Type B pancreatic cell (in vitro differentiated cells): ENCODE measurements at places on chromosomes 5 and 9. TPM values are rescaled to one million over a fixed set of nuclear protein-coding genes. Genes with fewer than 3 reads are reported as not detected.

The SLC4A9 gene
- total RNA-seq: 0.17 TPM in 1 of 2 replicates, not detected in the other

The CDH9 gene
- 0.68 TPM in 1 of 2 replicates, not detected in the other for total RNA-seq

The IL5 gene
- not detected in 2 replicates for total RNA-seq

The SLC1A1 gene
- total RNA-seq: 6.0 and 16.2 TPM in 2 replicates

The PCDHA12 gene
- 10.2 and 27.3 TPM in 2 replicates for total RNA-seq

The POU5F2 gene
- 0.29 and 0.51 TPM in 2 replicates for total RNA-seq

The SPINK7 gene
- total RNA-seq: not detected in 2 replicates

The DMGDH gene
- 0.48 and 0.74 TPM in 2 replicates for total RNA-seq

DNA sequence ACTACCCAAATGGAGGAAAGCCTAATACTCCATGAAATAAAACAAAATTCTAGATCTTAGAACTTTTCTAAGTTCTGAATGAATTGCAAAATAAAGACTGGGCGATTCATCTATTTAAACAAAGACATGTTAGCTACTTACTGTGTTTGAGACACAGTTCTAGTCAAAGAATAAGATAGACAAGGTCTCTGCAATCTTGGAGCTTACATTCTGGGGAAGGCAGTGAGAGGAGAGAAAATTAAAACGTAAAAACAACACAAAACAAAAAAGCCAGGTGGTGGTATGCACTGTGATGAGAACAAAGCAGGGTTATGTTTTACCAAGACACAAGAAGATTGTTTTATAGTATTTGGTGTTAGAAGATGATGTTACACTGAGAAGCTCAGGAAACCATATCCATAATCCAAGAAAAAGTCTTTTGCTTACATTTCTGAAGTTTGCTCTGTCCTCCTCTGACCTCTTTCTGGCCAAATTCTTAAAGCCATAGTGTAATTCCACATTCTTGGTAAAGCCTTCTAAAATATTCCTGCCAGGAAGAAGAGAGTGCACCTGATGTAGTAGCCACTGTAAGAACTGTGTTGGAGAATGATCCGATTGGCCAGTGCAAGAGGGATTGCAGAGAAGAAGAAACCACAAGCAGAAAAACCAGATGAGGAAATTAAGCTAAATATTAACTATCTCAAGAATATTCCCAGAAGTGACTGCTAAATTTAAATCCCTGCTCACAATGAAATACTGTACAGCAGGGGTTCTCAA lies 218.4 kb downstream of the PCSK1 start:
- no peak overlapping the region for H3K4me3 ChIP-seq
- no peaks in the 10 kb centered on the region for H3K36me3 ChIP-seq
- H3K27me3 ChIP-seq: no peaks in the 10 kb centered on the region
- no peak for DNase-seq
- no peak overlapping the region for H3K27ac ChIP-seq

GRCh38 chr9:3446313-3446712 lies 79.5 kb downstream of the RFX3 start:
- H3K4me3 ChIP-seq: no peak overlapping the region
- H3K4me1 ChIP-seq: peaks cover 26% of the 10 kb centered on the region
- no peak for DNase-seq
- peaks cover 22% of the 10 kb centered on the region for H3K36me3 ChIP-seq
- no peak overlapping the region for H3K27ac ChIP-seq
- no peaks in the 10 kb centered on the region for H3K27me3 ChIP-seq

DNA sequence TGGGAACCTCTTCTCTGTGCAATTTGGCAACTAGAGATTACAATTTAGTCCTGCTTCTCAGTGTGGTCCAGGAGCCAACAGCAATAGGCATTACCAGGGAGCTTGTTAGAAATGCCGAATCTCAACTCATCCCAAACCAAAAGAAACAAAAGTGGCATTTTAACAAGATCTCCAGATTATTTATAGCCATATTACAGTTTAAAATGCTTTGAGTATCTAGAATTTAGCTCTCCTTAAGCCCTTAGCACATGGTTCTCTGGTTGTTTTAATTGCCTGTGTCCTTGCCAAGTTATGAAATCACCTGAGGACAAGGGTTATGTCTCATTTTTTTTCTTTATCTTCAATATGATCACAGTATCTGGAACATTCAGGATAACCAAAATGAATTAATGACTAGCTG lies 51.6 kb upstream of the TAS2R1 start:
- no peak for DNase-seq
- no peaks in the 10 kb centered on the region for H3K27me3 ChIP-seq
- no peak overlapping the region for H3K4me3 ChIP-seq
- no peak overlapping the region for H3K27ac ChIP-seq

- no peak overlapping the region for H3K4me3 ChIP-seq
- H3K4me1 ChIP-seq: peaks cover 31% of the 10 kb centered on the region
- DNase-seq: no peak
- H3K27ac ChIP-seq: no peak overlapping the region
- no peaks in the 10 kb centered on the region for H3K27me3 ChIP-seq
Observed at GRCh38 chr9:109424618-109425017, 73.5 kb downstream of the PTPN3 start.

DNA sequence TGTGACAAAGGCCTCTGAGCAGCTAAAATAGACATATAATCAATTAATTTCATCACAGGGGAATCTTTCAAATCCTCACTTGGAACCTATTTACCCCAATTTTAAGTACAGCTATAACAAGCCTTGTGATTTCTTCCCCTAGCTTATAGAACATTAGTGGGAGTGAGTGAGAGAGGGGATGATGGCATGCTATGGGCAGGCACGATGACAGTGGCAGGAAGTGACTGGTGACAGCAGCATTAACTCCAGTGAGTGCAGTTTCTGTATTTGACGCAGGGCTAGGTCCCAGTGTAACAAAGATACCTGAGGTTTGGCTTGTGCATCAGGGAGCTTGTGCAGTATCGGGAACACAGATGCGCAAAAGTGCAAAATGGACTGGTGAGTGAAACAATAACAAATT lies 54.1 kb downstream of the NPR3 start:
- H3K4me1 ChIP-seq: peaks cover 7% of the 10 kb centered on the region
- no peaks in the 10 kb centered on the region for H3K27me3 ChIP-seq
- no peak overlapping the region for H3K4me3 ChIP-seq
- no peak overlapping the region for H3K27ac ChIP-seq

DNA sequence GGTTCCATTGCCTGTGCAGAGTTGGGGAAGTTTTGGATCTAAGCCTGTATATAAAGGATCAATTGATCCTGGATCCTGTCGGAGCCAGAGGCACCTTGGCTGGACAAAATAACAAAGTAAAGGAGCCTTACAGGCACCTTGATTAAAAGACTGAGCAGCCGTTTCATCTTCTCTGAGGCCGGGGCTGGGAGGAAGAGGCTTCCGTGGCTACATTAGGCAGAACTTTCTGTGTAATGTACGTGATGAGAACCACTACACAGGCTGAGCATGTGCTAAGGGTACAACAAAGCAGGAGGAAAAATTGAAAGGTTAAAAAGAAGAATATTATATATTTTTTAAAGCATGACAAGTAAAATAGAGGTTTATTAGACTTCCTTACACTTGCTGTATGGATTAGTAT lies 37.0 kb downstream of the IL31RA start:
- no peak for DNase-seq
- H3K36me3 ChIP-seq: no peaks in the 10 kb centered on the region
- no peaks in the 10 kb centered on the region for H3K27me3 ChIP-seq
- no peak overlapping the region for H3K4me3 ChIP-seq

GRCh38 chr5:154756868-154757813 lies 2.0 kb downstream of the LARP1 start:
- peak overlapping the region; percentile 98 for H3K4me3 ChIP-seq
- peaks cover 50% of the 10 kb centered on the region for H3K4me1 ChIP-seq
- H3K27me3 ChIP-seq: no peaks in the 10 kb centered on the region
- H3K27ac ChIP-seq: peak overlapping the region; percentile 98
- no peaks in the 10 kb centered on the region for H3K36me3 ChIP-seq

DNA sequence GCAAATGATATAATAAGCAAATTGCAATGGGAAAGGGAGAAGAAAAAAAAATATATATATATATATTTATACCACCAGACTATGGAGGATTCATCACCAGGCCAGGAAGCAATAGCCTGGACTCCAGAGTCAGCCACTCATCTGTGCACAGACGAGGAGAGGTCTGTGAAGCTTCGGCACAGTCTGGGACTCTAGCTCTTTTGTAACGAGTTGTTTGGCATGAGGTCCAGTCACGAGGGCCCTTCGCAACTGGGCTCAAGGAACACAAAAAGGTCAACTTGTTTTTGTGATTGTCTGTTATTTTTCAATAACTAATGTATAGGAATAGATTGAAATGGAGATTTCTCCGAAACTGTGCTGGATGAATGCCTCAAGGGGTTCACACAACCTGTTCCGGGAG lies 14.7 kb upstream of the FGF1 start:
- no peak overlapping the region for H3K27ac ChIP-seq
- no peak for DNase-seq
- H3K4me1 ChIP-seq: peaks cover 9% of the 10 kb centered on the region
- H3K36me3 ChIP-seq: no peaks in the 10 kb centered on the region

- H3K4me1 ChIP-seq: peaks cover 18% of the 10 kb centered on the region
- no peak overlapping the region for H3K4me3 ChIP-seq
- no peak overlapping the region for H3K27ac ChIP-seq
Observed at GRCh38 chr5:179276838-179277395, 68.3 kb downstream of the ADAMTS2 start.

GRCh38 chr9:118635416-118635815 lies 733.8 kb downstream of the BRINP1 start:
- no peak overlapping the region for H3K27ac ChIP-seq
- H3K36me3 ChIP-seq: no peaks in the 10 kb centered on the region
- H3K4me3 ChIP-seq: no peak overlapping the region
- H3K4me1 ChIP-seq: no peaks in the 10 kb centered on the region

DNA sequence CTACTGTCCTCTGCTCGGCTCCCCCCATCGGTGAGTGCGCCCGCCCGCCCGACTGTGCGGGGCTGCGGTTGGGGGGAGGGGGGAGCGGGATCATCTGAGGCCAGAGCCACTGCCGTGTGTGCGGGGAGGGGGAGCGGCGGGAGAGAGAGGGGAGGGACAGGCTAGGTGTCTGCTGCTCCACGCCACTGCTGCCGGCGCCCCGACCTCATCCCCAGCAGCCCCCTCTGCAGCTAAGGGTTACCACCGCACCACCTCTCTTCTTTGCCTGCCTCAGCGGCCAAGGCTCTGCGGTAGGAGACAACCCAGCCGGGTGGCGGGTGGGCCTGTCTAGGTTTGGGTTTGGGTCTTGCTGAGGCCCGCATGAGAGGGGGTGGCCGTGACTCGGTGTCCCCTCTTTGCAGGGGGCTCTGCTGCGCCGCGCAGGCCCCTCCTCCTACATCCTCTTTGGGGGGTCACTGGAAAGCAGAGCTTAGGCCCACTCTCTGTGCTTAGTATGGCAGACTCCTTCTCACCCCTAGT lies 670 bp upstream of the PURA start:
- H3K27me3 ChIP-seq: peaks cover 55% of the 10 kb centered on the region
- H3K4me1 ChIP-seq: peaks cover 30% of the 10 kb centered on the region
- H3K36me3 ChIP-seq: no peaks in the 10 kb centered on the region
- H3K27ac ChIP-seq: no peak overlapping the region

GRCh38 chr5:76202182-76202581 lies 119.0 kb downstream of the SV2C start:
- H3K27me3 ChIP-seq: no peaks in the 10 kb centered on the region
- H3K4me3 ChIP-seq: no peak overlapping the region
- H3K36me3 ChIP-seq: no peaks in the 10 kb centered on the region
- no peak overlapping the region for H3K27ac ChIP-seq

GRCh38 chr5:95059636-95060035 lies 225.3 kb downstream of the MCTP1 start:
- no peaks in the 10 kb centered on the region for H3K36me3 ChIP-seq
- no peaks in the 10 kb centered on the region for H3K4me1 ChIP-seq
- H3K4me3 ChIP-seq: no peak overlapping the region
- H3K27me3 ChIP-seq: no peaks in the 10 kb centered on the region

DNA sequence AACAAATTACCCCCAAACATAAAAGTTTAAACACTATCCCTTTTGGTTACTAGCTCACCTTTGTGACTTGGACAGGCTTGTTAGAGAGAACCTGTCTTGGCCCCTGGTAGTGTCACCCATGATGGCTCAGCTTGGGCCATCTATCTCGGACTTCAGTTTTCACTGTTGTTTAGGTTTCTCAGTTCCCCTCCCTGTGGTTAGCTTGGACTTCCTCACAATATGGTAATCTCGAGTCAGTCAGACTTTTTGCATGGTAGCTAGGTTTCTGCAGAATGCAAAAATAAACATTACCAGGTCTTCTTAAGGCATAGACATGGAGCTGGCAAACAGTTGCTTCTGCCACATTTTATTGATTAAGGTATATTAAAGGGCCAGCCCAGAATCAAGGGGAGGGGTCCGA lies 324.3 kb upstream of the RORB start:
- DNase-seq: no peak
- H3K27me3 ChIP-seq: no peaks in the 10 kb centered on the region
- no peak overlapping the region for H3K27ac ChIP-seq

- peaks cover 27% of the 10 kb centered on the region for H3K27me3 ChIP-seq
- H3K4me1 ChIP-seq: peaks cover 5% of the 10 kb centered on the region
- DNase-seq: no peak
- H3K27ac ChIP-seq: no peak overlapping the region
- H3K36me3 ChIP-seq: no peaks in the 10 kb centered on the region
- H3K4me3 ChIP-seq: no peak overlapping the region
Observed at GRCh38 chr5:176678584-176678983, 31.3 kb downstream of the TSPAN17 start.

GRCh38 chr9:134458207-134459108 lies 132.2 kb downstream of the RXRA start:
- no peak for DNase-seq
- no peak overlapping the region for H3K4me3 ChIP-seq
- H3K4me1 ChIP-seq: peaks cover 13% of the 10 kb centered on the region
- no peak overlapping the region for H3K27ac ChIP-seq
- no peaks in the 10 kb centered on the region for H3K27me3 ChIP-seq

GRCh38 chr9:106019039-106019680 lies 324.8 kb downstream of the TMEM38B start:
- no peaks in the 10 kb centered on the region for H3K27me3 ChIP-seq
- H3K4me3 ChIP-seq: no peak overlapping the region
- no peak for DNase-seq
- H3K36me3 ChIP-seq: no peaks in the 10 kb centered on the region
- H3K4me1 ChIP-seq: peaks cover 18% of the 10 kb centered on the region
- no peak overlapping the region for H3K27ac ChIP-seq

- no peaks in the 10 kb centered on the region for H3K27me3 ChIP-seq
- H3K4me3 ChIP-seq: no peak overlapping the region
- no peak for DNase-seq
- peaks cover 6% of the 10 kb centered on the region for H3K4me1 ChIP-seq
- H3K36me3 ChIP-seq: no peaks in the 10 kb centered on the region
Observed at GRCh38 chr9:127300886-127301447, 36.4 kb downstream of the GARNL3 start.

GRCh38 chr5:82217917-82218316 lies 60.2 kb downstream of the RPS23 start:
- no peak overlapping the region for H3K27ac ChIP-seq
- H3K27me3 ChIP-seq: no peaks in the 10 kb centered on the region
- H3K4me3 ChIP-seq: no peak overlapping the region
- H3K36me3 ChIP-seq: no peaks in the 10 kb centered on the region
